AG09319 (cell line): ENCODE measurements at places on chromosomes 13 and 19.
A peak's percentile ranks its signal among the peaks of the same experiment; 100 is the strongest.

GRCh38 chr19:19459707-19460251, 54.3 kb downstream of the GATAD2A start:
- DNase-seq: no peak

DNA sequence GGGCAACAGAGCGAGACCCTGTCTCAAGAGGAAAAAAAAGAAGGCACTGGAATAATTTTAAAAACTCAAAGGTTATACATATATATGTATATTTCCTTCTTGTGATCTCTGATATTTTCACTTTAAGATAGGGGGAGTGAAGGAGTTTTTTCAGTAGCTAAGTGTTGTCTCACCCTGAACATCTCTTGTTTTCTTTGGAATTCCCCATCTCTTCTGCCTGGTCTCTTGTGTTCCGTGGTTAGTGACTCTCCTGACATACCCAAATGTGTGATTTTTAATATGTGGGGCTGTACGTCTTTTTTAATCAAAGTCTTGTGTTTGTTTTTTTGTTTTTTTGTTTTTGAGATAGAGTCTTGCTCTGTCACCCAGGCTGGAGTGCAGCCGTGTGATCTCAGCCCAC, 15.3 kb upstream of the KCTD4 start:
- DNase-seq: no peak

DNA sequence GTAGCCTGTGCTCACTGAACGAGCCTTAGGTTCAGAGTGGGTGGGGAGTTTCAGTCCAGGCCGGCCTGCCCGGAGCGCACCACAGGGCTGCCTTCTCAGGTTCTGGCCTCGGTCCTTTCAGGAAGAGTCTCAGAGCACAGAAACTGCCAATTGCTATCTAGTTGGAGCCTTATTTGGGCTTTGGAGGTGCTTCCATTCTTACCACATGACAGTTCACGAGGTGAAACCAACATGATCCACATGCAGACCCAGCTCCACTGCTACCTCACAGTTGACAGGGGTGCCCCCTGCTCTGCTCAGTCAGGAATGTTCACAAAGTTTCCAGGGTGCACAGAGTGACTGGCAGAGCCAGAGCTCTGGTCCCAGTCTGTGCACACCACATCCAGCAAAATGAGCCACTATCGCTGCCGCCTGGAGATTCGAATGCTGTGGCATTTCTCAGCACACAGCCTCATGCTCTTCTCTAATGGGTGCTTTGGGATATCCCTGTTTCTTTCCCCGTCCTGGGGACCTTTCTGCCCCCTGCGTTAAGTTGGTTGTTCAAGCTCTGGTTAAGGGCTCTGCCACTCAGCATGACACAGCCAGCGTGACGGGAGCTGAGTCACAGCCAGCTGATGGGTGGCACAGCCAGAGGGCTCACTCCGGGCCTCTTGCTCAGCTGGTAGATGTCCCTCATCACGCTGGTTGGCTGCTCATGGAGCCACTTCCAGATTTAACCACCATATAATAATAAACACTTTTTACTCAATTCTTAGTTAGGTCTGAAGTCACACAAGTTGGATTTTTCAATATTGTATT, 7.5 kb upstream of the SACS start:
- DNase-seq: no peak

DNA sequence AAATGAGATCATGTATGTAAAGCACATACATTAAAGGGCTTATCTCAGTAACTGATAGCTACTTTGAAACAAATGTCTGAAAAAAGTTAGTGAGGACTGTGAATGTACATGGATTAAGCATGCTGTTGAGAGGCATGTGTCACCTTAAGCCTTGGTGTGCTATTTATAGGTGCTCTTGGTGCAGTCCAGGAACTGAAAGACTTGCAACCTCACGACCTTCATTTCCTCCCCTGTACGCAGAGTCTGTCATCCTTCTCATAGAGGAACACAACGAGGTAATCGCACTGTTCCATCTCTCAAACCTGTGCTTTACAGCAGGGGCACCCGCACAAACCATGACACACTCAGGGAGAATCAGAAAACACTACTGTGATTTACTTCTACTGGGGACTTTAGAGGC, 65.6 kb downstream of the UFM1 start:
- no peak for DNase-seq

DNA sequence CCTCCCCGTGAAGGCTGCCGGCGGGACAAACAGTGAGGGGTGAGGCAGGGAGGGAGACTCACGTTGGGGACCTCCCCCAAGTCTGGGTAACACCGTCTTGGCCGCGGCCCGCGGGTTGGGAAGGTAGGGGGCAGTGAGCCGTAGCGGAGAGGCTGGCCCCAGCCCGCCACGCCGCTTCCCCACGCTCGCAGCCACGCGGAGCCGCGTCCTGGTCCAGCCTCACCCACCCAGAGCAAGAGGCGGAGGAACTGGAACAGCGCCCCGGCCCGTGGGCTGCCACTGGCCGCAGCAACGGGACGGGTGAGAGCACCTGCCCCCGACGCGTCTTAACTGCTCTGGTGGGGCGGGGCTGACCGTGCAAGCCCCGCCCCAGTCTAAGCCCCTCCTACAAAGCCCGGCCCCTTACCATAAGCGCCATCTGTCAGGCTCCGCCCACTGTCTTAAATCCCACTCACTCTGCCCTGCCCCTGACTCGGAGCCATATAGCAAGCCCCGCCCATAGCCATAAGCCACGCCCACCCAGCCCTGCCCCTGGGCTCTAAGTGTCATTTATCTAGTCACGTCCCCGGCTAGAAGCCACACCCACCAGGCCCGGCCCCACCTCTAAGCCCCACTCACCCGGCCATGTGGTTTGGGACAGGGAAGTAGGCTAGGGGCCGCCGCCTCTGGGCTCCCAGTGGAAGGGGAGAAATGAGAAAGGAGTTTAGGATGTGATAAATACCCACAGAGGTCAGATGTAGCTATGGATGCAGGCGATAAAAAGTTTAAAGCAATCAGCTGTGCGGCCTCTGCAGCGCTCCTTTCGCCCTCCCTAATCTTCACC, 2.1 kb upstream of the CCL25 start:
- peak; percentile 4 for DNase-seq

DNA sequence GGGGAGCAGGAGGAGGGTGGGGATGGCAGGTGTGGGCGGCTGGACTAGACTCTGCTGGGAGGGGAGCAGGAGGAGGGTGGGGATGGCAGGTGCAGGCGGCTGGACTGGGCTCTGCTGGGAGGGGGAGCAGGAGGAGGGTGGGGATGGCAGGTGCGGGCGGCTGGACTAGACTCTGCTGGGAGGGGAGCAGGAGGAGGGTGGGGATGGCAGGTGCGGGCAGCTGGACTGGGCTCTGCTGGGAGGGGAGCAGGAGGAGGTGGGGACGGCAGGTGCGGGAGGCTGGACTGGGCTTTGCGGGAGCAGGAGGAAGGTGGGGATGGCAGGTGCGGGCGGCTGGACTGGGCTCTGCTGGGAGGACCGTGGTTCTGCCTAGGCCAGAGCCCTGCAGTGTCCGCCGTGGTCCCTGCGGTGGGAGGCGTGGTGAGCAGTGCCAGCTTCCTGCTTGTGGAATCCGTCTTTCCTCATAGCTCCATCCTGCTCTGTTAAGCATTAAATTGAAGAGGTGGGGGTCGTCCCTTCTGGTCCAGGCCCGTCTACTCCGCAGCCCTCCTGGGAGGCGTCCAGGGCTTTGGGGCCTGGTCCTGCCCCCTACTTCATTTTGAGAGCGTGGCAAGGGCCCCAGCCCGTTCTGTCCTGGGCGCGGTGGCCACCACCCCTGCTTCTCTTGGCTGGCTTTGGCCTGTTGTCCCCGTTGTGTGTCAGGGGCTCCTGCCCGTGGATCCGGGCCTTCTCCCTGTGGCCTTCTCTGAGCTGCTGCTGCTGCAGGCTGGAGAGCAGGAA, 4.7 kb downstream of the SPPL2B start:
- no peak for DNase-seq

- no peak for DNase-seq
These were observed 72.2 kb downstream of the DHRS12 start for GRCh38 chr13:51731759-51732158.

- no peak for DNase-seq
These were observed 4.6 kb upstream of the PRKCG start for GRCh38 chr19:53877361-53877766.

DNA sequence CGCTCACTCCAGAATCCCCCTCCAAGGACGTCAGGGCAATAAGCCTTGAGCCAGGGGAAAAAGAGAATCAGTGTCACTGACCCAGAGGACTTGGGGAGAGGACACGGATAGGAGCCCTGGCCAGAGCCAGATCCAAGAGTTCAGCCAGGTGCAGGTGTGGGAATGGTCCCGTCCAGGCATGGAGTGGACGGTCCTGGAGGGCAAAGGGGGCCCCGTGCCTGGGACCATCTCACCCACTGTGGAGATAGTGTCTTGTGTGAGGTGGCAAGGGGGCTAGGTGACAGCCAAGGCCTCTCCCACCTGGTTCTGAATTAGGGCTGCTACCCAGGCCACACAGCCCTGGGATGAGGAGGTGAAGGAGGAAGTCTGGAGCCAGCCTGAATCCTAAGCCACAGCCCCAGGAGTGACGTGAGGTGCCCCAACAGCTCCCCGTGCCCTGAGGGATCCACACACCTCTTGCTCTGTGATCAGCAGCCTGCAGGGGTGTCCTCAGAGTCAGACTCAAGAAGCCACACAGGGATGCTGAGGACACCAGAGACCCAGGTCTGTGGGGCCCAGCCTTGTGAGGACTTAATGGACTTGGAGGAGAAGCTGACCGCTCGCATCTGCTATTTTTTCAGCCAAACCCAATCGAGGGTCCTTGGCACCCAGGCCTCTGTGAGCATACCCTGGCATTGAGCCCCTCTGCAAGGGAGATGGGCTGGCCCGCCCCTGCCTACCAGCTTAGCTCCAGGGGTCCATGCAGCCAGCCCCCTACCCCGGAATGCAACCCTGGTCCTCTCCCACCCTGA, 16.4 kb upstream of the ZNF14 start:
- no peak for DNase-seq

DNA sequence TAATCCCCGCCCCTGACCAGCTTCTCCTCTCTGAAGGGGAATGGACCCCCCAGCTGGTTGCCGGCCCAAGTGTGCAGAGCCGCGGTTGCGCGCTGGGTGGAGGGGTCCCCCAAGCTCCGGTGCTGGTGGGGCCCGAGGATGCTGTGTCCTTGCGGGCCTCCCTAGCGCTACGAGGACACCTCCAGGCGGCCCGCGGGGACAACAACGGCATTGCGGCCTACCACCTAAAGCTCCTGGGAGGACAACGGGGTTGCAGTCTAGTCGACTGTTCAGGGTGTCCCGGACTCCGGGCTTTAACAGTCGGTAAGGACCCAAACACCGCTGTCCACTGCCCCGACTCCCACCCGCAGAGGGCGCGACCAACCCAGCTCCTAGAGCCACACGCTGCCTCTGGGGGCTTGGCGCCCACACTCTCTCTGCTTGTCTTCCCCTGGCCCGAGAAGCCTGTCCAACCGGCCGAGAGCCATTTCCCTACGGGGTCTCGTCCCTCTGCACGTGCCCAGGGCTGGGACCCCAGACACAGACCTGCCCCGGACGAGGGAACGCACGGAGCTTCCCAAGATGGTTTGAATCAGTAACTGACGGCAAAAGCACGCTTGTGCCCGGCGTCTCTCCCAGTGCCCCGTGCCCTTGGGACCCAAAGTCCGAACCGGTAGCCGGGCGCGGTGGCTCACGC, 927 bp upstream of the SDHAF1 start:
- DNase-seq: no peak

DNA sequence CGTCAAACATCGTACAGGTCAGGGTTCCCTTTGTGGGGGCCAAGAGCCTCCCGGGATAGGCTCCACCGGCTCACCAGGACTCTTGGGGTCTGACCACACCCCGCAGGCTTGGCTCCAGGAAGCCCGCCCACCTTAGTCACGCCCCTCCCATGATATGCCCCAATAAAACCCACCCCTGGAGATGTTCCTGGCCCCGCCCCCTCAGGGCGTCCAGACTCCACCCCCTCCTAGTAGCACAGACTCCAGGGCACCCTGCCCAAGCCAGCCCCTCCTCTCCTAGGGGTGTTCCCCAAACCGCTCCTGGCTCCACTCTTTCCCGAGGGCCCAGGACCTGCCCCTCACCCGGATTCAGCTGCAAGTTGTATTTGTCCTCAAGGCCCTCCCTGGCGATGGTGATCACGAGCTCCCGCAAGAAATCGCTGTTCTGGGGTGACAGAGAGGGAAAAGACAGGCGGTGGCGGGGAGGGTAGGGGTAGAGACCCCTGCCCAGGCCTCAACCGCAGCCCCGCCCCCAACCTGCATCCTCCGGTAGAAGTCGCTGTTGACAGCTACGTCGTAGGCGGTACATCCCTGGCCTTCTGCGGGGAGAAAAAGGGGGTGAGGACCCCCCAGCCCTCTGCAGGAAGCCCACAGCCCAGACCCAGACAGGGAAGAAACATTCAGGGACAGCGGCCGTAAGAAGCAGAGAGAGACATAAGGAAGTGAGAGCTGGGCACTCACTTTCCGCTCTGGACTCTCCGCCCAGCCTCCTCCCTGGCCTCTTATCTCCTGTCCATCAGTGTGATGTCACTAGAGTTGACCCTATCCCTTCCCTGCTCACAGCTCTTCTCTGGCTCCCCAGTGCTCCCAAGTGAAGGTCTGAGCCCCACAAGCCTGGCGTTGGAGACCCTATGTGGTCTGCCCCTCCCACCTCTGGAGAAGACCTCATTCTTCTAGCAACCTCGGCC, 3.9 kb downstream of the PIH1D1 start:
- no peak for DNase-seq

DNA sequence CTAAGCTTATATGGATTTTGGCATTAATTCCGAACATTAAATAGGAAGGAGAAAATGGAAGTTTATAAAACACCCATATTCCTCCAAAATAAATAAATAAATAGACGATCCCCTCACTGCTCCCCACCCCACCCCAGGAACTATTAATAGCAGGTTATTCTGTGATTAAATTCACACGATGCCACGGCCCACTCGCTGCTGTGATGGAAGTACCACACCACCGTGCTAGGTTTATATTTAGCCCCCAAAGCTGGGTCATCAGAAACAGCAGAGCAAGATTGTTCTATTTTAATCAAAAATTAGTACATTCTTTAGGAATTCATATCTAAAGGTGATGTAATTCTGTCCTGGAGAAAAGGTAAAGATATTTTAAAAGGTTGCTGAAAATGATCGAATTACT, 65.4 kb downstream of the CCDC70 start:
- DNase-seq: no peak

GRCh38 chr13:26599860-26600259, 42.4 kb downstream of the WASF3 start:
- no peak for DNase-seq

- no peak for DNase-seq
These were observed 13.2 kb downstream of the ADGRE3 start for GRCh38 chr19:14661372-14661924.

GRCh38 chr13:107324416-107325204, 756.7 kb upstream of the ARGLU1 start:
- DNase-seq: no peak

- DNase-seq: no peak
These were observed 4.2 kb downstream of the KCTD4 start for GRCh38 chr13:45196622-45197021.

GRCh38 chr13:22111152-22111783, 440.4 kb downstream of the FGF9 start:
- DNase-seq: no peak

- no peak for DNase-seq
These were observed 689 bp downstream of the SPACA6 start for GRCh38 chr19:51693819-51694218.

- peak; percentile 82 for DNase-seq
These were observed 16.0 kb upstream of the COLGALT1 start for GRCh38 chr19:17539238-17540117.

GRCh38 chr19:6674868-6675305, 4.9 kb upstream of the TNFSF14 start:
- DNase-seq: peak; percentile 12

- no peak for DNase-seq
These were observed 47.7 kb upstream of the UQCRFS1 start for GRCh38 chr19:29260477-29261317.

GRCh38 chr19:39679056-39679790, 23.5 kb downstream of the LGALS16 start:
- no peak for DNase-seq

- DNase-seq: no peak
These were observed 12.0 kb upstream of the SHFL start for GRCh38 chr19:10074153-10074552.
